D341Med (cell line): ENCODE measurements at places on chromosomes 2 and 18.
A peak's percentile ranks its signal among the peaks of the same experiment; 100 is the strongest.

- peak; percentile 86 for DNase-seq
Measured at GRCh38 chr2:234881413-234882241, 70.2 kb upstream of the SH3BP4 start.

DNA sequence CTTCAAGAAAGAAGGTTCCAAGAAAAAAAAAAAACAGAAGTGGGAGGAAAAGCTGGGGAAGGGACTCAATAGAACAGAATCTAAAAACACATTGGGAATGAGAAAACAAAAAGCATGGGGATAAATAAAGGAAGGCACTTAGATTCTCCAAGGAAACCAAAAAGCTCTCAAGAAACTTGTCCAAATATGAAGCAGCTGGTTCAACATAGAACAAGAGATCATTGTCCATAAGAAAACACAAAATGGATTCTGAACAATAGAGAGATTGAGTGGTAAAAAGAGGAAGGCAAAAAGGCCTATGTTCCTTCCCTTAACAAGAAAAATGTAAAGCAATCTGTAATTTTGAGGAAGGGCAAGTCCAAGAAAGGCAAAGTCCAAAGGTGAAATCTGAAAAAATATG is 32.9 kb upstream of the ALK start:
- no peak for DNase-seq

- DNase-seq = no peak
Measured at GRCh38 chr2:14256890-14257289, 375.6 kb upstream of the LRATD1 start.

DNA sequence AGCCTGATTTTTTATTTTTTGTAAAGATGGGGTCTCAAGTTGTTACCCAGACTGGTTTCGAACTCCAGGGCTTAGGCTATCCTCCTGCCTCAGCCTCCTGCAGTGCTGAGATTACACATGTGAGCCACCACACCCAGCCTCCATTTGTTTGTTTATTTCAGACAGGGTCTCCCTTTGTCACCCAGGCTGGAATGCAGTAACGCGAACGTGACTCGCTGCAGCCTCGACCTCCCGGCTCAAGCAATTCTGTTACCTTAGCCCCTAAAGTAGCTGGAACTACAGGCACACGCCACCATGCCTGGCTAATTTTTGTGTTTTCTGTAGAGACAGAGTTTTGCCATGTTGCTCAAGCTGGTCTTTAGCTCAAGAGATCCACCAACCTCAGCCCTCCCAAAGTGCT is 27.2 kb downstream of the UBXN4 start:
- no peak for DNase-seq

- DNase-seq = no peak
Measured at GRCh38 chr2:45841752-45842407, 190.4 kb downstream of the PRKCE start.

GRCh38 chr2:55431982-55432627 is 12.4 kb upstream of the CCDC88A start:
- DNase-seq = peak; percentile 24

DNA sequence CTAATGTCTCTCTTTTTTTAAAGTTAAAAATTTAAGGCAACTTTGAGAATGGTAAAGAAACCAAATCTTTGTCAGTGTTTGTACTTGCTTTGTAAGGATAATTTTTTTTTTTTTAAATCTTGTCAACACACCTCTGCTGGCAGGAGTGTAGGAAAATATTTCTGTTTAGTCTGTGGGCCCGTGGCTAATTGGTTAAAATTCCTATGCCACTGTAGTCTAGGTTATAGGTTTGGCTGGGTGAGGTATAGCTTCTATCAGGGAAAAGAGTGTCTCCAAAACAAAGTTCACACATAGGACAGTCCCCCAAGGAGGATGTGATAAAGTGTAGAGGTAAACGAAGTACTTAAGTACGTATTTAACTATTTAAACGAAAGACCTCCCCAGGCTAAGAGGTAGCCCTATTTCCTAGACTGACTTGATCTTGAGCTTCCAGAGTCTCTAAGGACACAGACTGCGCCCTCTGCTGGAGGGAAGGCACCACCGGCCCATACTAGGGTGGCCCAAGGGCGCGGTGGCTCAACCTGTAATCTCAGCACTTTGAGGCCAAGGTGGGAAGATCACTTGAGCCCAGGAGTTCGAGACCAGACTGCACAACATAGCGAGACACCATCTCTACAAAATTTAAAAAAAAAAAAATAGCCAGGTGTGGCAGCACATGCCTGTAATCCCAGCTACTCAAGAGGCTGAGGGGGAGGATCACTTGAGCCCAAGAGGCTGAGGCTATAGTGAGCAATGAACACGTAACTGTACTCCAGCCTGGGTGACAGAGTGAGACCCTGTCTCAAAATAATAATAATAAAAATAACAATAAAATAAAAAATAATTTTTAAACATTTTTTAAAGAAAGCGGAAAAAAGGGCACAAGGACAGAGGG is 8.9 kb downstream of the TEX44 start:
- DNase-seq = peak; percentile 78

- no peak for DNase-seq
Measured at GRCh38 chr2:1929001-1929400, 184.7 kb upstream of the PXDN start.

DNA sequence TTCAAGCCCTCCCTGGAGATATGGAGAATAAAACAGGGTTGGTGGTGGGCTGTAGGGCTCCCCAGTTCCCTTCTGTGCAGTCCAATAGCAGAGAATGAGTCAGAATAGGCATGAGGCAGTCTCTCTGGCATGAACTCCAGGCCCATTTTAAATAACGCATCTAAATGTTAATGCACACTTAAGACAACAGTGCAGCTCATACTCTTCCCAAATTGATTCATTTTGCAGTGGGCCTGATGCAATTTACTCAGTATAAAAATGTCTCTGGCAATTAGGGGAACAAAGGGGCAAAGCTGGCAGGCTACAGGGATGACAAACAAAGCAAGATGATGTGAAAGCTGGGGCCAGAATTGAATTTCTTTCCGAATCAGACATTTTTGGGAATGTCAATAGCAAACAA is 402.8 kb downstream of the CLIP4 start:
- no peak for DNase-seq

GRCh38 chr2:162926501-162926900 is 87.9 kb upstream of the KCNH7 start:
- no peak for DNase-seq

- DNase-seq = no peak
Measured at GRCh38 chr2:569681-570080, 107.5 kb downstream of the TMEM18 start.

GRCh38 chr2:43467891-43468290 is 127.9 kb downstream of the THADA start:
- no peak for DNase-seq

GRCh38 chr18:28159055-28159454 is 17.9 kb downstream of the CDH2 start:
- no peak for DNase-seq

DNA sequence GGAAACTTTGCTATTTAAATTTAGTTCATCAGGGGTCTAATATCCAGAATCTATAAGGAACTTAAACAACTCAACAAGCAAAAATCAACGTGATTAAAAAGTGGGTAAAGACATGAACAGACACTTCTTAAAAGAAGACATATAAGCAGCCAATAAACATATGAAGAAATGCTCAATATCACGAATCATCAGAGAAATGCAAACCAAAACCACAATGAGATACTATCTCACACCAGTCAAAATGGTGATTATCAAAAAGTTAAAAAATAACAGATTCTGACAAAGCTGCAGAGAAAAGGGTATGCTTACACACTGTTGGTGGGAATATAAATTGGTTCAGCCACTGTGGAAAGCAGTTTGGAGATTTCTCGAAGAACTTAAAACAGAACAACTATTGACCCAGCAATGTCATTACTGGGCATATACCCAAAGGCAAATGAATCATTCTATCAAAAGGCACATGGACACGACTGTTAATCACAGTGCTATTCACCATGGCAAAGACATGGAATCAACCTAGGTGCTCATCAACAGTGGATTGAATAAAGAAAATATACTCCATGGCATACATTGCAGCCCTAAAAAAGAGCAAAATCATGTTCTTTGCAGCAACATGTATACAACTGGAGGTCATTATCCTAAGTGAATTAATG is 189.9 kb downstream of the SLC4A10 start:
- DNase-seq = no peak

GRCh38 chr2:221680548-221680947 is 108.4 kb upstream of the EPHA4 start:
- no peak for DNase-seq

DNA sequence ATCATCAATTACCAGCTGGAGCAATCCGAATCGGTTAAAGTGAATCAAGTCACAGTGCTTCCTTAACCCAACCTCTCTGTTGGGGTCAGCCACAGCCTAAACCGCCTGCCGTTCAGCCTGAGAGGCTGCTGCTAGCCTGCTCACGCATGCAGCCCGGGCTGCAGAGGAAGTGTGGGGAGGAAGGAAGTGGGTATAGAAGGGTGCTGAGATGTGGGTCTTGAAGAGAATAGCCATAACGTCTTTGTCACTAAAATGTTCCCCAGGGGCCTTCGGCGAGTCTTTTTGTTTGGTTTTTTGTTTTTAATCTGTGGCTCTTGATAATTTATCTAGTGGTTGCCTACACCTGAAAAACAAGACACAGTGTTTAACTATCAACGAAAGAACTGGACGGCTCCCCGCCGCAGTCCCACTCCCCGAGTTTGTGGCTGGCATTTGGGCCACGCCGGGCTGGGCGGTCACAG is 496 bp upstream of the ITGA4 start:
- DNase-seq = no peak

- peak; percentile 55 for DNase-seq
Measured at GRCh38 chr2:29789911-29790485, 131.4 kb downstream of the ALK start.

DNA sequence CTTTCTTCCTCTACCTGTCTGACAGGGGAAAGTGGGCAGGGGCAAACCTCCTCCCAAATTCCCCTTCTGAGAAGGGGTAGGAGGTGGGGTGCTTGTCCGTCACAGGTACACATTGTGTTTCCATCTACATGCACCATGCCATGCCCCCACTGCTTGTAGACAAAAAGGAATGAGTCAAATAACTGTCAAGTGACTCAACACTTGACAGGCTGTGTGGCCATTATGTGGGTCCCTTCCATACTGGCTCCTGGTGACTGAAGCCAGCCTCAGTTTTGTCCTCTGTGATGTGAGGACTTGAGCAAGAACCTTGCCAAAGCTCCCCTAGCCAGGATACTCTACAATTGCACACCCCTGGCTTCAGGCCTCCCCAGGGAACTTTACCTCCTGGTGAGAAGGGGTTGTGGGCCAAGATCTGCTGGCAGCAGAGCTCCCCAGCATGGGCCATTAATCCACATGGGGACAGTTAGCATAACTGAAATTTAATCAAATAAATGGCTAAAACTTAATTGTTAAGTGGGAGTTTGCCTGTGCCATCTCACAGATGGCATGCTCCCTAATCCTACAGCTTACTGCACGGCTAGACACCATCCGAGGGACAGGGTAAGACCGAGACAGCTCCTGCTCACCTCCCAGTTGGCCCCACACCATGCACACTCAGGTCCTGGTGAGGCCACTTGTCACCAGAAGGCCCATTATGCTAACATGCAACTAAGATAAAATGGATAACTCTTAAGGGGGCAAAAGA is 140.2 kb downstream of the BCL11A start:
- DNase-seq = peak; percentile 83
